Naive thymus-derived CD4-positive, alpha-beta T cell (primary cell): ENCODE measurements at places on chromosomes 2 and 18. TPM values are rescaled to one million over a fixed set of nuclear protein-coding genes. Genes with fewer than 3 reads are reported as not detected.

The MOGAT1 gene
- total RNA-seq = not detected in 2 replicates

The DUSP11 gene
- 44.5 TPM for total RNA-seq

The RSAD2 gene
- 72.6 and 73.3 TPM in 2 replicates for total RNA-seq

GRCh38 chr2:138307099-138307498 lies 194.5 kb upstream of the SPOPL start:
- no peak for DNase-seq

DNA sequence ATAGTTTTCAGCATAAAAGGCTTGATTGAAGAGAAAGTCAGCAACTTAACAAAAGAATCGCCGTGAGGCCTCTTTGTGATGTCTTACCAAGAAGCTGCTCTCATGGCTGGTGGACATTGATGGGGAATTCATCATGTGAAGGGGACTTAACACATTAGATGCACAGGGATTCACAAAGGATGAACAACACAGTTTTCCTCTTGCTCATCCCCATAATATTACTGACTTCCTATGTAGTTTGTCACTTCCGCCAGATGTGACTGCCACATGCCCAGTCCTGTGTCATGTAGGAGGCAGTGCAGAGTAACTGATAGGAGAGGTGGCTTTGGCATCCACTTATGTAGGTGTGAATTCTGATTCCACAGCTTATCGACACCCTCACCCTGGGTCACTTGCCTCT lies 232.6 kb upstream of the LYPD1 start:
- DNase-seq = no peak

DNA sequence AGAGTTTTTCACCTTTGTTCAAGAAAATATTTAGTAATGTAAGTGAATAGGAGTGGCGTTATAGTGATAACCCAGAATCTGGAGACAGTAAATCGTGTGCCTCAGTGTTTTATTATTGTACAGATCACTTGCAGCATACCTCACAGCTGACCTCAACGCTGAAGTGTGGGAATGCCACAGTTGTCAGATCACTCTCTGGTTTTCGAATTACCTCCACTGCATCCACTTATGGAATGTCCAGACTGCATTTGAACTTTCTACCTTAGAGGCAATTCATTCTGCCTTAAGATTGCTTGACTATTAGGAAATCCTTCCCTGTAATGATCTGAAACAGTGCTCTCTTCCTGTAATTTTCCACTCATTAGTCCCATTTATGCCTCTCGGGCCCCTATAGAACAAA lies 164.5 kb upstream of the ALPP start:
- DNase-seq = no peak

- DNase-seq = no peak
Observed at GRCh38 chr18:24553571-24554285, 93.3 kb downstream of the HRH4 start.

GRCh38 chr18:79971986-79972385 lies 7.5 kb downstream of the HSBP1L1 start:
- no peak for DNase-seq
